Prostate gland (tissue), 2 donors: ENCODE measurements at places on chromosomes 2 and 18. TPM values are rescaled to one million over a fixed set of nuclear protein-coding genes. Genes with fewer than 3 reads are reported as not detected.

DNA sequence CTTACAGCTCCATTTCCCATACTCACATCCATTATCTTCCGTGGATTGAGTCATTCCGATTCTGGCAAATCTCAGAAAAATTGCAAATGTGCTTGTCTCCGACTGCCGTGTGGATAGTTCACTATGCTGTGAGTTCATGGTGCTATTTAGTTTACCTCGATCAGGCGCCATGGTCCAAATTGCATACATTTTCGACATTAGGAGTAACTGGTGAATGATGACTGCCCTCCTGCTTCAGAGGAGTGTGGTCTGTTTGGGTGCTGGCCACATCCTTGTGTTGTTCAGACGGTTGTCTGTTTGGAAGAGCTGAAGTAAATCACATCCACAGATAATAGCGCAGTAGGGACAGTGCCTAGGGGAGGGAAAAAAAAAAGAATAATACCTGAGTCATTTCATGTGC lies 439.5 kb downstream of the ZNF516 start:
- no peak for DNase-seq
- no peaks in the 10 kb centered on the region for H3K27me3 ChIP-seq
- no peaks in the 10 kb centered on the region for H3K36me3 ChIP-seq
- H3K27ac ChIP-seq = no peak overlapping the region

DNA sequence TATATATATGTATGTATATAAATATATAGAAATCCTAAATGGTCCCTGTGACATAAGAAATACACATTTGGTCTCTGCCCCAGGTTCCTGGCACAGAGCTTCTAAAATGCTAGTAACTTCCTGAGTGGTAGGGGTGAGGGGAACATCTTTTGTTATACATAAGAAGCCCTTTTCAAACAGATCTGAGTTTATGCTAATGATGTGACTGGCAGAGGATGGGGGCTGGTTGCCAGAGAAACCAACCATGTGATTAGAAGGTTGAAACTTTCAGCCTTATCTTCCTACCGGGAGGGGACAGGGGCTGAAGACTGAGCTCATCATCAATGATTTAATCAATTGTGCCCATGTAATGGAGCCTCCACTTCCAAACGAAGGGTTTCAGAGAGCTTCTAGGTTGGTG lies 16.3 kb downstream of the MFSD2B start:
- H3K4me3 ChIP-seq = no peak overlapping the region
- no peak for DNase-seq
- no peaks in the 10 kb centered on the region for H3K36me3 ChIP-seq
- no peaks in the 10 kb centered on the region for H3K27me3 ChIP-seq
- H3K4me1 ChIP-seq = no peaks in the 10 kb centered on the region

DNA sequence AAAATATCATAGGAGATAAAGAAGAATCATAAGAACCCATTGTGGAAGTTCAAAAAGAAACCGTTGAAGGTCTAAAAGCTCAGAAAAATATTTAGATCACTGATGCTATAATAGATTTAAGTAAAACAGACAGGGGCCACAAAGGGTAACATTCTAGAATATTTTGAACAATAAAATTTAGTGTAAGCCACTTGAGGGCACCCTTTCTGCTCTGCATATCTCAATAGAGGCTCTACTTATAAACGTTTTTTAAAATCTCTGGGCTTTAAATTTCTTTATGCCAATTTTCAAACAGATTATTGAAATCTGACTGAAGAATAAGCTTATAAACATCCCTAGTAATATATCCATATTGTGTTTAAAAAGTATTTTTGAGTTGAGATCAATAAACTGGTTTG lies 57.6 kb upstream of the IL1RL1 start:
- H3K4me1 ChIP-seq = no peaks in the 10 kb centered on the region
- H3K27me3 ChIP-seq = no peaks in the 10 kb centered on the region
- H3K27ac ChIP-seq = no peak overlapping the region

Gene TMEM185B
- 53.7 TPM for total RNA-seq

Gene TMEM169
- 0.80 TPM for total RNA-seq

Gene ALPP
- 0.97 TPM for total RNA-seq
